Gastrocnemius medialis (tissue), 4 donors: ENCODE measurements at places on chromosomes 1 and 21. TPM values are rescaled to one million over a fixed set of nuclear protein-coding genes. Genes with fewer than 3 reads are reported as not detected.
A peak's percentile ranks its signal among the peaks of the same experiment; 100 is the strongest.

The C1orf185 gene
- not detected for total RNA-seq

The LCE1D gene
- not detected for total RNA-seq

The KCNQ4 gene
- 2.9 TPM for total RNA-seq

The C1QTNF12 gene
- 2.7 TPM for total RNA-seq

The ZBTB40 gene
- 12.6 TPM for total RNA-seq

The MTARC1 gene
- 2.9 TPM for total RNA-seq

The SLC9C2 gene
- total RNA-seq, result not detected

DNA sequence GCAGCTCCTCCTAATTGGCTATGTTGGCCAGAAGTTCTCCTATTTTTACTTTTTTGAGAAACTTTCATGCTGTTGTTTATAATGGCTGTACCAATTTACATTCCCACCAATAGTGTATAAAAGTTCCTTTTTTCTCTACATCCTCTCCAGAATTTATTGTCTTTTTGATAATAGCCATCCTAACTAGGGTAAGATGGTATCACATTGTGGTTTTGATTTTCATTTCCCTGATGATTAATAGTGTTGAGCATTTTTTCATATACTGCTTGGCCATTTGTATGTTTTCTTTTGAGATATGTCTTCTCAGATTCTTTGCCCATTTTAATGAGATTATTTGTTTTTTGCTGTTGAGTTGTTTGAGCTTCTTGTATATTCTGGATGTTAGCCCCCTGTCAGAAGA, 46.8 kb downstream of the NTMT2 start:
- no peak for DNase-seq
- no peaks in the 10 kb centered on the region for H3K27me3 ChIP-seq
- no peak overlapping the region for H3K27ac ChIP-seq
- H3K4me1 ChIP-seq, result no peaks in the 10 kb centered on the region

DNA sequence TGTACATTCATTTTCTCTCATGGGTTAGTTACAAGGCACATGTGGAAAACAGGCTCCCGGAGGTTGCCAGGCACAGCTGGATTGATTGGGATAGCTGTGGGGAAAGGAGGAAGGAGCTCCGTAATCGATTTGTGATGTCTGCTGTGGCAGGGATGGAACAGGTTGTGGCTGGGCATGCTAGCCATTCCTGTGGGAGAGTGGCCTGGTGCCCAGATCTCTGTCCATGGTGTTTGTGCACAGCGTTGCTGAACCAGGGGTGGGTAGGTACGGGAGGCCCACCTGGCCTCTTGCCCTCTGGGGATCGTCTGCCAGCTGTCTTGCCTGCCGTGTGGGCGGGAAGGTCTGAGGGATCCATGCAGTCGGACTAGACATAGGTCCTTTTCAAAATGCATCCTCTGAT, 302.8 kb upstream of the VAMP3 start:
- no peak overlapping the region for H3K4me3 ChIP-seq
- H3K27ac ChIP-seq, result no peak overlapping the region
- H3K36me3 ChIP-seq, result no peaks in the 10 kb centered on the region

DNA sequence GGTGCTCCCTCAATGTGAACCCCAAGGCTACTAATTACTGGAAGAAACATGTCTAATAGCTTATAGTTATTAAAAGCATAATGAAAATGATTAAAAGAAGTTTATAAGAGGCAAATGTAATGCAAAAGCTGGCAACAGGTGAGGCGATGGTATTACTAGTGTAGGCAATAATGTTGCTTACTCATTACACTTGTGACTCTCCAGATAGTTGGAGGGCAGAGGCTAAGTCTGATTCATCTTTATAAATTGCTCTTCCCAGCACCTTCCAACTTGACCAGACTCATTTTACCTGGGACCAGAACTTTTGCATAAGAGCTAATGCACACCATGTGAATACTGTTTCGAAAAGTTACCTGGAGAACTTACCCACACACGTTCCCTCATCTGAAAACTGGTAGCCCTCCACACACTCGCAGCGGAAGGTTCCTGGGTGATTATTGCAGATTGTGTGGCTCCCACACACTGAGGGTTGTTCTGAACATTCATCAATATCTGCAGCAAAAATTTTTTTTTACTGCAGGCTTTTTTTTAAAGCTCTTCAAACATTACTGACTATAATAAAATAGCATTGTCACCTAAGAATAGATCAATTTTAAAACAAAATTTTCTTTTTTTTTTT, 48.0 kb downstream of the NID1 start:
- no peak overlapping the region for H3K4me3 ChIP-seq
- no peaks in the 10 kb centered on the region for H3K27me3 ChIP-seq
- peak overlapping the region; percentile 84 for H3K27ac ChIP-seq
- peaks cover 10% of the 10 kb centered on the region for H3K4me1 ChIP-seq
- H3K36me3 ChIP-seq, result peaks cover 4% of the 10 kb centered on the region

GRCh38 chr1:172354291-172355274, 65.9 kb upstream of the C1orf105 start:
- no peak overlapping the region for H3K4me3 ChIP-seq
- no peak for DNase-seq

DNA sequence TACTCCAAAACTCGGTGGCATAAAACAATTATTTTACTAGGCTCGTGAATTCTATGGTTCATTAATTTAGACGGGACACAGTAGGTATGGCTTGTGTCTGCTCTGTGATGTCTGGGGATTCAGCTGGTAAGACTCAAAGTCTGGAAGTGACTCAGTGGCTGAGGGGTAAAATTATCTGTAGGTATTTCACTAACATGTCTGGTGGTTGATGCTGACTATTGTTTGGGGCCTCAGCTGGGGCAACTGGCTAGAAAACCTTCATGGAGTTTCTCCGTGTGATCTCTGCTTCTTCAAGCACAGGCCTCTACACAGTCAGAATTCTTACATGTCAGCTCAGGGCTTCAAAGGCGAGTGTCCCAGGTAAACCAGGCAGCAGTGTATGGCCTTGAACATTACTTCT, 41.2 kb upstream of the KLF17 start:
- DNase-seq, result no peak
- H3K27ac ChIP-seq, result no peak overlapping the region
- H3K27me3 ChIP-seq, result peaks cover 2% of the 10 kb centered on the region
- H3K4me3 ChIP-seq, result no peak overlapping the region
- H3K4me1 ChIP-seq, result no peaks in the 10 kb centered on the region

DNA sequence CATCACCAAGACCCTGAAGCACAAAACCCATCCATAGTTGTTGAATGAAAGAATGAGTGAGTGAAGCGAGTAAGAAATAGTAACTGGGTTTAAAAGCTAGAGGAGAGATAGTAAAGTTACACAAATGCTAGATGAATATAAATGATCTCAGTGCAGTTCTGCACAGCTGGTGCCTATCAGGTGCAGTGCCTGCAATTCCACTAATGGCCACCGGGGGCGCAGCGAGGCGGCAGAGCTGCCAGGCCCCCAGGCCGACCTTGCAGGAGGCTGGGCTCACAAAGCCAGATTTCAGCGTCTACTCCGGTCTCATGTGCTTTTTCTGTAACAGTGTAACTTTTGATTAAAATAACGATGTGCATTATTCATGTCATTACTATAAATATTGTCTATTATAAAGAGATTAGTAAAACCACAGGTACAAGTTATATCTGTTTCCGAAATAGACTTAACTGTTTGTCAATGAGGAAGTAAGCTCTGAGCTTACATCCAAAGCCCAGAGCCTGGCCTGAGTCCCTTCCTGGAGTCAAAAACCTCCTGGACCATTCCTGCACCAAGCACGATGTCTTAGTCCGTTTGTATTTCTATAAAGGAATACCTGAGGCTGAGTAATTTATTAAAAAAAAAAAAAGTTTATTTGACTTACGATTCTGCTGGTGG, 477.6 kb downstream of the NPHP4 start:
- peaks cover 2% of the 10 kb centered on the region for H3K27me3 ChIP-seq
- no peaks in the 10 kb centered on the region for H3K4me1 ChIP-seq
- no peak overlapping the region for H3K27ac ChIP-seq

GRCh38 chr1:59669752-59670312, 144.9 kb upstream of the HOOK1 start:
- DNase-seq, result peak; percentile 22
- H3K27me3 ChIP-seq, result no peaks in the 10 kb centered on the region
- H3K36me3 ChIP-seq, result no peaks in the 10 kb centered on the region

DNA sequence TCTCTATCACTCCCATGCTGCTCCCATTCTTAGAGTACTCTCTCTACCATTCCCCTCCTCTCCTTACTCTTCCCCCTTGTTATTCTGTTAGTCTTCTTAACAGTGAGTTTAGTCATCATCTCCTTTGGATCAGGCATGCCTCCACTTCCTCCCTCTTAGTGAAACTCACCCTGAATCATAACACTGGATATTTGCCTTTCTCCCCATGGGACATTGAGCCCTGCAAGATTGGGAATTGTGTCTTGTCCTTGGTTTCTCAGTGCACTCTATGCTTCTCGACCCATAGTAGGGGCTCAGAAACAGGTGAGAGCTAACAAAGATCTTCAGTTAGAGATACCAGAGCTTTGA, 68.3 kb upstream of the GCLM start:
- H3K36me3 ChIP-seq, result no peaks in the 10 kb centered on the region
- no peaks in the 10 kb centered on the region for H3K27me3 ChIP-seq
- H3K4me1 ChIP-seq, result peaks cover 6% of the 10 kb centered on the region
- H3K4me3 ChIP-seq, result no peak overlapping the region
- DNase-seq, result no peak
